ENCODE measurements at places on chromosomes 7 and 10.

GRCh38 chr7:32643194-32643593 is 147.9 kb downstream of the AVL9 start:
- no peak for DNase-seq

GRCh38 chr7:29430279-29430949 is 133.2 kb upstream of the PRR15 start:
- no peak for DNase-seq

DNA sequence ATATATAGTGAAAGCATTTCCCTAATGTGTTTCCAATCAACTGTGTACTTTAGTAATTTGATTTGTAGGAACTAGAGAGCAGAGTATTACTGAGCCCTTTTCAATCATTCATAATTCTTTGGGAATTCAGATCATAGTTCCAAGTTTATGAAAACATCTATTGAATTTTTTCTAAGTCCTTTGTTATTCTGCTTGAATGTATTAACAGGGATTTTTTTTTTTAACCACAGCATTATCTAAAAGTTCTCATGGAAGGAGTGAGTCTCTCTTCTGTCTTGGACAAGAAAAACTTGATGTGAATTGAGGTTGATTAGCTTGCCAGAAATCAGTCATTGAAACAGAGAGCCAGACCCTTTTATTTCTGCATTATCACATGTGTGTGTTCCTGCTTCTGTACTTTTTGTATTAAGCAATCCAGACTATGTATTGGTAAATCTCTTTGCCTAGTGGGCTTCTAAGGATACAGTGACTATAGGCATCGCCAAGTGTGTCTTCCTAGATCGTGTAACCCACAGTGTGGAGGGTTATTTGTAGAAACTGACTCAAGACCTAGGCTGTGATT is 59.9 kb downstream of the BMPER start:
- no peak for DNase-seq

DNA sequence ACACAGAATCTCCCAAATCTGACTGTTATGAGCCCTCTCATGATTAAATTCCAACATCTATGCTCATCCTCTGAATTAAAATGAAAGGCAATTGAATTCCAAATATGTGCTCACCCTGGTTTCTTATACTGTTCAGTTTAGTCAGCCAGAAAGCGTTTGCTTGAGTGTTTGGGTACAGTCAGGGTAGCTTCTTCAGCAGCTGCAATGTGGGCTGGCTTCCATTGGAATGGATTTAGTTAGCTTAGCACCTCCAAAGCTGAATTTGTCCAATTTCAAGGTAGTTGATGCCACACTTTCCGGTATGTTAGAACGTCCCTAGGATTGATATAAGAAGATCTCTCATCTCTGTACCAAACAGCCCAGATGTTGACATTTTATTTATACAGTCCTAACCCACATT is 9.3 kb downstream of the KLHL7 start:
- no peak for DNase-seq

- no peak for DNase-seq
These were observed 101.5 kb downstream of the RNF216 start for GRCh38 chr7:5679813-5680473.

DNA sequence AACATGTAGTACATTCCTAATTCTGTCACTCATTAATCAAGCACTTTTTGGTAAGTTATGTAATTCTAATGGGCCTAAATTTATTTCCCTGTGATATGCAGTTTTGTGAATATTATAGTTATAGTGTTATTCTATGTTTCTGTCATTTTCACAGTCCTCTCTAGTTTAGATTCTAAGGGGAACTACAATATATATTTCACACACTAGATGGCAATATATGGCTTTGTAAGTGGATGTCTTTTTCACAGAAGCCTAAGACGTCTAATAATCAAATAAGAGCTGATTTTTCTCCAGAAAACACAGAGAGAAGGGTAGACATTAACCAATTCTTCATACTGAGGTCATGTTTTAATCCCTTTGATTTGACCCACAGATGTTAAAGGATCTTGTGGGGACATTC is 18.0 kb downstream of the RNLS start:
- no peak for DNase-seq

DNA sequence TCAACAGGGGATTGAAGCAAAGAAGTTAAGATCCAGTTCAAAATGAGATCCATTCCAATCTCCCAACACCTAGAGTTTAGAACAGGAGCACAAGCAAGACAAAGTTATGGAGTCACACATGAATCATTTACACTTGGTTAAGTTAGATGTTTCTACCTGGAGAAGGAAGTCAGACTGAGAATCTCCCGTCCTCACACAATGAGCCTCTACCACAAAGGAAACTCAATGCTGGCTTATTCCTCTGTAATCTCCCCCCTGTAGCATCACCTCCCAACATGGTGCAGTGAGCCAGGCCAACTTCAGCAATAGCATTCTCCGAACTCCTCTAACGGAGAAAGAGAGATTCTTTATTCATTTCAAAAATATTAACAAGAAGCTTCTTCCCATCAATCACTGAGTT is 82.2 kb downstream of the ELMO1 start:
- DNase-seq, result no peak

DNA sequence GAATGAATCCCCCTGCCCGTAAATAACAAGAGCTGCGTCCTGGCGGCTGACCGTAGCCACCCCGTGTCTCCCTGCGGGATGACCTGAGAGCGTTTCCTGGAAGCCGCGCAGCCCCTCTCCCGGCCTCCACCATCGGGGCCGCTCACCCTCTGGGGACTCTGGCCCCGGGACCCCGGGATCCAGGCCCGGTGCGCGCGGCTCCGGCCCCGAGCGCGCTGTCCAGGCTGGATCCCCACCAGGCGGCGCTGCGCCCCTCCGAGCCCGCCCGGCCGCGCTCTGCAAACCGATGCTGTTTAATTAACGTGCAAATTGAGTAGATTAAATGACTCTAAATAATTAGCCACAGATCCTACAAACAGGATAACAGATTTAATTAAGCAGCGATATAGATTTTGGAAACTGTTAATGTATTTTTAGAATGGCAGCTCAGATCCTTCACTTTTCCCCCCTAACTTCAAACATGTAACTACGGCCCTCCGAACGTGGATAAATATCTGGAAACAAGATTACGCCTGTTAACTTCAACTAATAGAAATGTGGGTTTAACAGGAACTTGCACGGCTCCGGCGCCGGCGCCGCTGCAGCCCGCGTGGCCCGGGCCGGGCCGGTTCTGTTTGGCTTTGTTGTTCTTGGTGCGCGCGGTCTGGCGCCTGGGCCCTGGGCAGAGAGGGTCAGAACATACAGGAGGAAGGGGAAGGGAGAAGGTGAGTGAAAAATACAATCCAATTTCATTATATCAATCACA is 7.1 kb upstream of the UNCX start:
- DNase-seq, result no peak

- DNase-seq, result no peak
These were observed 60.3 kb upstream of the C1GALT1 start for GRCh38 chr7:7122033-7122478.

DNA sequence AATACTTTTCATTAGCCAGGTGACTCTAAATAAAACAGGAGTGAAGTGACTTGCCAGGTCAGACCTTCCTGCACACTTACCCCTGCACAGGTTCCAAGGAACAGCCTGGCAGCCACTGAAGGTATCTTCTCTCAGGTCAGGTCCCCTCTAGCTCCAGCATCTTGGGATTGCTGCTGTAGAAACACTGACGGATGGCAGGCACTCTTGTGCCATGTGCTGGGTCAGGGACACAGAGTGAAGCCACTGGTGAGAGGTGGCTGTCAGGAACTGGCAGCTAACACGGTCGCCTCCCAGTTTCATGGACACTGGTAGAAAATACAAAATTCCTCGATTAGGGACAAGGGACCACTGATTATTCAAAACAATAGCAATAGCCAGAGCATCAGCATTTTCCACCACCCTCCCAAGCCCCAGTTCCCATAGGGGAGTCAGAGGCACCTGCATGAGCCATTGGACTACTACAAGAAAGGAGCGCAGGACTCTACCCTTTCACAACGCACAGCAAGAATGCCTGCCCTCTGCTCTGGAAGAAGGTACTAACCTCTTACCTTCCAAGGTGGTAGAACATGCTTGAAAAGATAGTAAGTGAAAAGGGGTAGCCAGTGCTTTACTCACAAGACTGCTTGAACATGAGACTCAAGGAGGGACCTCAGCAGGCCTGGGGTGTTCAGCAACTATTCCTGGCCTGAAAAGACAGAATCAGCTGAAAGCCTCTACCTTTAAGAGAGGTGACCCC is 5.1 kb upstream of the MYO1G start:
- DNase-seq, result no peak

- no peak for DNase-seq
These were observed 12.1 kb upstream of the INHBA start for GRCh38 chr7:41715000-41715399.

DNA sequence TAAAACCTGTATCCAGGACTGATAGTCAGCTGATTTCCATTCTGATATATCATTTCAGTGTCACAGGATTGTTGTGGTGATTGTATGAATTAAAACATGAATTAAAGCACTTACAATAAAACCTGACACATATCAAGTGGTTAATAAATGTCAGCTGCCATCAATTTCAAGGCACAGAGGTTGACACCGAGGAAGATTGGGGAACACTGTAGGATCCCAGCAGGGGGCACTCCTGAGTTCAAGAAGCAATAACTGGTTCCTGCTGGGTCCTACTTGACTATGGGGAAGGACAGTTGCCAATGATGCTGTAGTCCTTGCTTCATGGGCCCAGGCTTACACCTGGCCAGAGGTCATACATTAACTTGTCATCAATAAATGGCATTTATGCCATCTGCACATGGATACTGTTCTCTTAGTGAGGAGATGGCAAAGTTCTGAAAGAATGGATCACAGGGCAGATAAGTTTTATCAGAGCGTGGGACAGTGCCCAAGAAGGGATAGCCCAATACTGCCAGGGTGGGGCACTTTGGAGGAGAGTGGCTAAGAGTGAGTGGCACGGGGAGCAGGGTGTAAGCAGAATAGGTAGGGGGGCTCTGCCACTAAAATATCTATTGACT is 24.1 kb downstream of the FZD1 start:
- DNase-seq, result no peak

DNA sequence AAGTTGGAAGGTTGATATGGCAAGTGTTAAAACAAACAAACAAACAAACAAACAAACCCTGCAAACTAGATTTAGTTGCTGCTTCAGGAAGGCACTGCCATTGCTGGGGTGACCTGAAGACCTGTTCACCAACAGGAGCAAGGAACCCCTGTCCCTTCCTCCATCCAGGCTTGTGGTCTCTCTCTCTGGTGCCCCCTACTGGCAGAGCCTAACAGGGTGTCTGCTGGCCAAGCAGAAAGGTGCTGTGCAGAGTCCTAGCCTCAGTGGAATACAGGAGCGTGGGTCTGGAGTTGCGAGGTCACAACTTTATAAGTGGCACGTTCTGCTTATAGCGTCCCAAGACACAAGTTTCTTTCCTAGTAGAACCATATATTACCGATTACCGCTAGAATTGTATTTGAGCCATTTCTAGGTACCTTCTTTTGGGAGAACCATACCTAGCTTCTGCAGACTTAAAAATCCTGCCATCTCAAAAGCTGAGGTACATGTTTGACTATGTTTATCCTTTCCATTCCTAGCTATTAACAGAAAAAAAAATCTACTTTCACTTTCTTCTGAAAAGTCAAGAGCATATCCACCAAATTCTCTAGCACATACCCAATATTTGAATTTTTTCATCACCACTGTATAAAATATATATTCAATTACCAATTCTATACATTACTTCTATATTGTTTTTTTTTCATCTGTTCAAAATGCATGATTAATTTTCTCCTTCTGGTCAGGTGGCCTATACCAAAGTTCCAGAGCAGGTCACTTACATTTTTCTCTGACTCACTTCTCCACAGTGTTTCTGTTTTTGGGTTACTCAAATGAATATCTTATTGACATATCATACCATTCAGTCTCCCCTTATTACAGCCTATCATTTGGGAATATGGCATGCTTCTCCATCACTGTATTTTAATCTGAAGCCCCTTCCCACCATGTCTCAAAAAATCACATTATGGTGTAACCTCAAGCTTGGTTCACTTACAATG is 29.1 kb upstream of the CALD1 start:
- DNase-seq, result peak; percentile 33

GRCh38 chr10:22369434-22370072 is 24.3 kb downstream of the SPAG6 start:
- no peak for DNase-seq

GRCh38 chr7:29793507-29793906 is 12.8 kb upstream of the WIPF3 start:
- no peak for DNase-seq

DNA sequence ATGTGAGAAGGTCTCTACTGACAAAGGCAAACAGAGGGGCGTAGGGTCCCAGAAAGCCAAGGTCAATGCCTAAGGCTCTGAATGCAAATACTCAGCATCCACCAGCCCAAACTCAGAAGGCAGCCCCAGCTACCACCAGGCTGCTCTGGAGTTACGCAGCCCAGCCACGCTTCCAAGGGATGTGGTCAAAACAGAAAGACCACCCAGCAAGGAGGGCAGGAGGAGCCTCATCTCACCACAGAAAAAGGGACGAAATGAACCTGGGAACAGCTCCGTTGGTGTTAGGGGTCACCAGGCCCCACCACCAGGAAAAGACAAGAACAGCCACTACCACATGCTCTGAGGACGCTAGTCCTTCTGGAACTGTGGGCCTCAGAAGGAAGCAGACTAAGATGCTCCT is 65.1 kb downstream of the CTBP2 start:
- no peak for DNase-seq

DNA sequence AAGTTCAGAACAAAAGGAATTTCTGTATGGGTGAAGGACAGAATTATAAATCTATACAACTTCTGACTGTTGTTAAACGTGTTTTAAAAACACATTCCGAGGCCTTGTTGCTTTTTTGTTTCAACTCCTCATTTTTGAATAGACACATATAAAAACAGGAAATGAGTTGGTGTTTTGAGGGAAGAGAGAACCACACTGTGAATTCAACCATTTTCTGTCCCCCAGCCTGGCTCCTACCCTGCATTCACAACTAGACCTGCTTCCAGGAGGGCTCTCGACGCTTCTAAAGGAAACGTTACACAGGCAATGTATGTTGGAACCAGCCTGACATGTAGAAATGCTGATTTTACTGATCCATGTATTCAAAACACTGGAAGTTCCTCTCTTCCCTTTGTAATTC is 76.5 kb downstream of the OR13A1 start:
- DNase-seq, result no peak

GRCh38 chr10:130729876-130730275 is 581.6 kb downstream of the TCERG1L start:
- no peak for DNase-seq

DNA sequence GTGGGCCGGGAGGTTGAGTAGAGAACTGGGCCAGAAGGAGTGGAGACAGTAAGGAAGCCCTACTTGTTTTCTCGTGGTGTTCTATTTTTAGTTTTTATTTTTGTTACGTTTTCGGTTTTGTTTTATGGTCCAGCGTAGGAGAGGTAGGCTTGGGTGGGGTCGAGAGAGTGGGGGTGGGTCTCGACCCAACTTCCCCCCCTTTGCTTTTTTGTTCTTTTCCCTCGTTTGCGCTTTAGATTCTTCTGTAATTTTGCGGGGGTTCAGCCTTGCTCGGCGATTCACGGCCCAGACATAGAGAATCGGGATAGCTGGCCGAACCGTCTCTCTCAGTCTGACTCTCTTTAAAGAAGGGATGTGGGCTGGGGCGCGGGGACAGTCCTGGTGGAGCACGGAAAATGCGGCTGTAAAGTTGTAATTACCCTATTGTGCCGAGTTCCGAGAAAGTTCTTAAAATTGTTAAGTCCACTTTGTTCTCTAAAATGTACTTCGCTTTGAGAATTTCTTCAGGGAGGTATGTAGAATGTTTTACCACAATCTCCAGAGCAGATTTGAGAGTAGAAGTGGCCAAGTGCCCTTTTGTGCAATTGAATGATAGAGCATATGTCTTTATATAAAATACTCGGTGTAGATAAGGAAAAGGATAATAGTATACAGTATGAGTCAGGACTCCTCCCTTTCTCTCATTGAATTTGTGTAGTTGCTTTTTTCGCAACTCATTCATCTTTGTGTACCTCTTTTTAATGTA is 816 bp downstream of the DMTF1 start:
- no peak for DNase-seq

Data from uterus (tissue), 4 donors.